ENCODE measurements at places on chromosomes 5 and 9.

- DNase-seq: no peak
These were observed 431.9 kb downstream of the ANXA1 start for GRCh38 chr9:73583576-73583975.

- DNase-seq: no peak
These were observed 509.0 kb downstream of the KIF4B start for GRCh38 chr5:155522540-155522939.

GRCh38 chr9:136795000-136795348 is 1.2 kb upstream of the CCDC183 start:
- DNase-seq: no peak

- DNase-seq: no peak
These were observed 72.2 kb downstream of the LHFPL2 start for GRCh38 chr5:78576376-78576775.

GRCh38 chr5:96283589-96283988 is 149.5 kb downstream of the PCSK1 start:
- DNase-seq: no peak

GRCh38 chr5:62386824-62387223 is 16.9 kb downstream of the DIMT1 start:
- DNase-seq: no peak

- DNase-seq: no peak
These were observed 12.0 kb downstream of the FOXI1 start for GRCh38 chr5:170117736-170118135.

GRCh38 chr9:125904155-125904851 is 157.1 kb downstream of the PBX3 start:
- no peak for DNase-seq

GRCh38 chr9:112493393-112494137 is 6.9 kb downstream of the KIAA1958 start:
- DNase-seq: no peak

- no peak for DNase-seq
These were observed 93.1 kb downstream of the SMIM15 start for GRCh38 chr5:61069150-61069549.

DNA sequence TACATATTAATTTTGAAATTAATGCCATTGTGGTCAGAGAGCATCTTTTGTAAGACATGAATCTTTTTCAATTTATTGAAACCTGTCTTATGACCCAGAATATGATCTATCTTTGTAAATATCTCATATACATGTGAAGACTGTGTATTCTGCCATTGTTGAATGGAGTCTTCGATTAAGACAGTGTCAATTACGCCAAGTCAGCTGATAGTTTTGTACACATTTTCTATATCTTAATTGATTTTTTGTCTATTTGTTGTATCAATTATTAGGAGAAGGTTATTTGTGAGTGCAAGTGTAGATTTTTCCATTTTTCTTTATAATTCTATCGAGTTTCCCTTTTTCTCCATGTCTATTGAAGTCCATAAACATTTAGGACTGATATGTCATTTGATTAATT is 471.6 kb downstream of the MED10 start:
- no peak for DNase-seq

DNA sequence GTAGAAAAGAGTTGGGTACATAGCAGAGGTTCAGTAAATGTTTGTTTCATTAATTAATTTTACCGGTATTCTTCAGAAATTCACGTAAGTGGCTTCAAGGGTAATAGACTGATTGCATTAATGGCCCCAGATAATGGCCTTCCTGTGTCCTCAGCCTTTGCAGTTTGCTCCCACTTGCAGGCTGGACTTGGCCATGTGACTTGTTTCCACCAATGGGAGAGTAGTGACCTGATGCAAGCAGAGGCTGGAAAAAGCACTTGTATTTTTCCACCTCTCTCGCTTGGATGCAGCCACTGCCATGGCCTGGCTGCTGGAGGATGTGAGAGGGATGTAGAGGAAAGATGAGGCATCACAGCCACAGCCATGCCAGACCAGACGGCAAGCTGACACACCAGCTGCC is 480.9 kb downstream of the CDK5RAP2 start:
- DNase-seq: no peak

DNA sequence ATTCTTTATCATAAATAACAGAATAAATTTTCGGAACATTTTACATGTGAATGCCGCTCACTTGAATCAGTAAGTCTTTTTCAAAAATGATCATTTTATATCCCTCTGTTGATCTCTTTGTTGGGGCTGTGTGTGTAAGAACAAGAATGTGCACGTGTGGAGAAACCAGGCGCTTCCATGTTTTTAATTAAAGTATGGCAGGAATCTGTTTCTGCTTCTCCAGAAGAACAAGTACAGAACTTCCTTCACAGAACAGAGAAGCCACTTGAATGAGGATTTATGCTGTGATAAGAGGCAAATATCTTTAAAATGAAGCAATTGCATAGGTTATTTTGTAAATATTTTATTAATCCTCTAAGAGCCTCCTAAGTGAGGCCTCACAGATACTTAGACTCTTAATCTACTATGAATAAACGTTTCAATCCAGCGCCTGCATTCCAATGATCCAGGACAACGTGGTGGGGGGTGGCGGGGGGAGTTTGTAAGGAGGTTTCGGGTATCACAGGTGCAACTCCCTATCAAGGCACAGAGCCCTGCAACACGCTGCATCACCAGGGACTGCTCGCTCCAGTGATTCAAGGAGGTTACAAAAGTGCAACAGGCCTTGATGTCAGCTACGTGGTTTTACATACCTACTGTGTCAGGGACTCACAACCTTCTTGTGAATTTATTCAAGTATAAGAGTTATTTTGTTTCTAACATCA is 409.2 kb downstream of the BNC2 start:
- no peak for DNase-seq

DNA sequence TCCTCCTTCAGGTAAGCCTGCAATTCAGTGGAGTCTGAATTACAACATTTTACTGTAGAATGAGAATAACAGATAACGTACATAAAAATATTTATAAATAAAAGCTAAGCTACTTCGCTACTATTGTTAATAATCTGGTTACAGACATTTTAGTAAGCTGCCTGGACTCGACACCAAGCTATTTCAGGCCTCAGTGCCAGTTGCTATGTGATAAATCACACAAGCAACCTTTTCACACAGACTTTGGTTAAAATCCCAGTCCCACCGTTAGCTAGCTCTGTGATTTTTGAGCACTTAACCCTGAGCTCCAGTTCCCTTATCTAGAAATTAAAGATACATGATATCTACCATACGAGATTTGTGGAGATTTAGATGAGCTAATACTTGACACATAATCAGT is 99.9 kb downstream of the RFK start:
- DNase-seq: no peak

- DNase-seq: no peak
These were observed 38.4 kb downstream of the HRH2 start for GRCh38 chr5:175696139-175696854.

GRCh38 chr9:35905912-35906679 is at the start of gene HRCT1:
TSS of gene HRCT1 (plus strand) at chr9:35906202. CDS start at chr9:35906288, 86 bp downstream.
- no peak for DNase-seq

- DNase-seq: no peak
These were observed 34.6 kb upstream of the PTCH1 start for GRCh38 chr9:95551406-95551805.

DNA sequence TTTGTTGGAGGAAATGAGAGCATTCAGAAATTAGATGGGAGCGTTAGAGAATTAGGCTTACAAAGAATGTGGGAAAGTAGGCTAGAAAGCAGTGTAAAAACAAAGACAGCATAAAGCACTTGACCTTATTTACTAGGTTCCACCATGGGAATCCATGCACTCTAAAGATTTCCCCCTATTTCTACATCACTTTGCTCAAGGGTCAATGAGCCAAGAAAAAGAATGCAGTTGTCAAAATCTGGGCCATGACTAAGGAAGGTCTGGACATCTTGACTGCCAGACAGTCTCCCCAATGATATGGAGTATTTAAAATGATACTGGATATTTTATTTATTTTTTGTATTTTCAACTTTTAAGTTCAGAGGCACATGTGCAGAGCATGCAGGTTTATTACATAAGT is 3.4 kb downstream of the TLR4 start:
- no peak for DNase-seq

GRCh38 chr5:1522601-1523479 is 920 bp downstream of the LPCAT1 start:
- DNase-seq: no peak

- DNase-seq: no peak
These were observed 25.5 kb downstream of the TCF7 start for GRCh38 chr5:134139891-134140469.

- DNase-seq: no peak
These were observed 287.0 kb downstream of the GAS1 start for GRCh38 chr9:86660146-86660943.

GRCh38 chr9:105069696-105070095 is 141.7 kb upstream of the ABCA1 start:
- no peak for DNase-seq

GRCh38 chr9:107683566-107683965 is 194.0 kb upstream of the KLF4 start:
- no peak for DNase-seq

- no peak for DNase-seq
These were observed 142.3 kb downstream of the MARCHF11 start for GRCh38 chr5:16037121-16037845.

- no peak for DNase-seq
These were observed 100.5 kb upstream of the CCDC152 start for GRCh38 chr5:42655982-42656650.

DNA sequence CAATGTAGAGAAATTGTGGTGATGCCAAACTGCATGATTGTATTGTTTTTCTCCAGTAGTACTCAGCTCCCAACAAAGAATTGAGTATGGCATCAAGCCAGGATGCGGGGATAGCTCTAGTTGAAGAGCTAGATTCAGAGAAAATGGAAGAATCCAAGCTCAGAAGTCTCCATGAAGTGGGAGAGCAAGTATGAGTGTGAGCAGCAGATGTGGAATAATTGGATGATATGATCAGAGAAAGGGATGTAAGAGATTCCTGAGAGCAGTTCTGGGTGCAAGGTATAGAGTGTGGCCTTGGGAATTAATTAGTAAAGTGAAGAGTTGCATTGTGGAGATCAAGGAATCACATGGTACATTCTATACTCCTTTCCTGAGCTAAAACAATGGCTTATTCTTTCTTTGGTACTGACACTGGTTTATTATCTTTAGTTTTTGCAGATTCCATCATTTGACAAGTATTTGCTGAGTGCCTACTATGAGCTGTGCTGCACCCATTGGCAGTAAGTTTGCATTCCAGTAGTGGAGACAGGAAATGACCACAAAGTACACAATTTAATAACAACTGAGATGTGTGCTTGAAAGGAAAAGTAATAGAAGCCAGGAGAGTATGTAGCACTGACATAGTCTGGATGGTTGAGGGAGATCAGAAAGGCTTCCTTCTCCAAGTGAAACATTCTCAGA is 177.1 kb downstream of the CPLANE1 start:
- DNase-seq: no peak

GRCh38 chr5:179379321-179379890 is 34.1 kb upstream of the ADAMTS2 start:
- DNase-seq: no peak

GRCh38 chr5:153827397-153827796 is 211.3 kb downstream of the FAM114A2 start:
- no peak for DNase-seq

- no peak for DNase-seq
These were observed 39.1 kb downstream of the DENND4C start for GRCh38 chr9:19269582-19269981.

GRCh38 chr9:111992523-111992922 is 95.9 kb downstream of the UGCG start:
- no peak for DNase-seq

Measured in NCI-H1694 (cell line).